ENCODE measurements at places on chromosomes 16 and 17.

DNA sequence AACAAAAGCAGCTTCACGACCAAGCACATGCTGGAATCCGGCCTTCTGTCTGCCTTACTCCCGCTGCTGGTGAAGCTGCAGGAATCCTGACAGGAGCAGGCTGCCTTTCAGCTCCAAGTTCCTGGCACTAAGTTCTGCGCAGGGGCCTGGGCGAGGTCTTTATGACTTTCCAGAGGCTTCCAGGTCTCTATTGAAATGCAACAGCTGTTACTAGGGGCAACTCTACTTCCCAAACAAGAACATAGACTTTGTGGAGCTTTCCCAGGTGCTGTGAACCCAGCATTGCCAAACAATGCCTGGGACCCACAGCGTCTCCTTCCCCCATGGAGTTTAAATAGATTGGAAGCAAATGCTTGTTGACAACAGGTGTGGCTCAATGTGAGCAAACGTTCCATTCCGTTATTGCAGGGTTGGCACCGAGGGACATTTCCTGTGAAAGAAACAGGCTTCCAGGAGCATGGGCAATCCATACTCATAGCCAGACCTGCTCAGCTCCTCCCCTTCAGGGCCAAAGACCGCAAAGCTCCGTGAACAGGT lies 156.0 kb downstream of the CDH13 start:
- DNase-seq = no peak

DNA sequence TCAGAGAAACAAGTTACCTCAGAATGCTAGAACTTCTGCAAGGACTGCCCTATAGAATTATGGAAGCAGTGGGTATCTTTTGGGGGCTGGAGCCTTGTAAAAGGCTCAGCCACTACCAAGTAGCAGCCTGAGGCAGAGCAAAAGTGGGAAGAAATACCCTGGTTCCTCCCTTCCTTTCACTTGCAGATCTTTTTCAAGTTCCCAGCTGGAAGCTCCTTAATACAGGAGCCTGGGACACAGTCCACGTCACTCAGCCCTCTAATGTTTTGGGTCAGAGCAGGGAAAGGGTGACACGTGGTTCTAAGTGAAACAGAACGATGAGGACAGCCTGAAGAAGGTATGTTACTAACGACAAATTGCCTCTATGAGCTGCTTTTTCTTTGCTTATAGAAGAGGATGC lies 93.1 kb downstream of the CNTNAP4 start:
- no peak for DNase-seq

GRCh38 chr16:22726868-22727267 lies 87.1 kb upstream of the HS3ST2 start:
- no peak for DNase-seq

GRCh38 chr17:45098869-45099616 lies 33.3 kb downstream of the PLCD3 start:
- DNase-seq = peak; percentile 23

- DNase-seq = no peak
Observed at GRCh38 chr16:20023190-20023589, 50.5 kb downstream of the GPR139 start.

DNA sequence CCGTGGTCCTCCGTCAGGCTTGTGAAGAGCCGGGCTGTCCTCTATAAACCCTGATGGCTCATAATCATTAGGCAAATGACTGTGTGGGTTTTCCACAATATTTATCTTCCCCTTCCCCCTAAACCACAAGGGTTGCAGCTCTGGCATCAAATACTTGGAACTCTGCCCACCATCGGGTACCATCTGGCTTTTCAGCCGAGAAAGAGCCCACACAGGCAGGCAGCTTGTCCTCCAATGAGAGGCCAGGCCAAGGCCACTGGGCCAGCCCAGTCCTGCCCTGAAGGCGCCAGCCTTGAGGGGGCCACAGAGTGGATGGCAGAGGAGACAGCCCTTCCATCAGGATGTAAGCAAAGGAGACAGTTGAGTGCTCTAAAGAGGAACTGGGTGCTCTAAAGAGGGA lies 31.8 kb upstream of the NAT9 start:
- DNase-seq = no peak

GRCh38 chr17:42193969-42194899 lies at the start of gene GHDC:
GHDC (minus strand) TSS chr17:42194494; CDS start chr17:42193581, 913 bp downstream.
- peak; percentile 65 for DNase-seq

- no peak for DNase-seq
Observed at GRCh38 chr17:71467719-71468118, 653.1 kb upstream of the SOX9 start.

GRCh38 chr16:4450931-4451519 lies 23.4 kb downstream of the NMRAL1 start:
- no peak for DNase-seq

GRCh38 chr16:87202346-87202745 lies 114.8 kb downstream of the C16orf95 start:
- no peak for DNase-seq

GRCh38 chr17:3794557-3795389 lies 6.2 kb downstream of the ITGAE start:
- DNase-seq = no peak

DNA sequence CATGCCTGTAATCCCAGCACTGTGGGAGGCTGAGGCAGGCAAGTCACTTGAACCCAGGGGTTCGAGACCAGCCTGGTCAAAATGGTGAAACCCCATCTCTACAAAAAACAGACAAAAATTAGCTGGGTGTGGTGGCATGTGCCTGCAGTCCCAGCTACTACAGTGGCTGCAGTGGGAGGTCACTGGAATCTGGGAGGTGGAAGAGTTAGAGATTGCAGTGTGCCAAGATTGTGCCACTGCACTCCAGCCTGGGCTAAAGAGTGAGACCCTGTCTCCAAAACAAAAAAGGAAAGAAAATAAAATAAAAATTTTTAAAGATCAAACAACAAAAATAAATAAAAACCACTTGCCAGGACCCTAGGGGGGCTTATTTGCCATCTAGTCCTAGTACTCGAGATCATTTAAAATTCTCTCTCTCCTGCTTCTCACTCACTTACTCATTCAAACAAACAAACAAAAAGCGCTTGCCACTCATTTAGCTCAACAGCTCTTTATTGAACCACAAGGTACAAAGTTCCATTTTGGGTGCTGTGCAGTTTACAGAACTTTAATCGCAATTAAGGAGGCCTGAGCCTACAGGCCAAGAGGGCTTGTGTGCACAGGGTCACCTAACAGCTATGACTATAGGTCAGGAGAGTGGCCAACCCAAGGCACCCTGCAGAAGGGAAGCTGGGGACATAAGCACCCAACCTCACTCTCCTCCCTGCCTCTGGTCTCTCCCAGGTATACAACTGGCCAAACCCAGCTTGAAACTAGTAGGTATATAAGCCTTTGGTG lies 4.4 kb downstream of the CHD9NB start:
- no peak for DNase-seq

- DNase-seq = no peak
Observed at GRCh38 chr16:57863434-57864160, 61.3 kb upstream of the KIFC3 start.

DNA sequence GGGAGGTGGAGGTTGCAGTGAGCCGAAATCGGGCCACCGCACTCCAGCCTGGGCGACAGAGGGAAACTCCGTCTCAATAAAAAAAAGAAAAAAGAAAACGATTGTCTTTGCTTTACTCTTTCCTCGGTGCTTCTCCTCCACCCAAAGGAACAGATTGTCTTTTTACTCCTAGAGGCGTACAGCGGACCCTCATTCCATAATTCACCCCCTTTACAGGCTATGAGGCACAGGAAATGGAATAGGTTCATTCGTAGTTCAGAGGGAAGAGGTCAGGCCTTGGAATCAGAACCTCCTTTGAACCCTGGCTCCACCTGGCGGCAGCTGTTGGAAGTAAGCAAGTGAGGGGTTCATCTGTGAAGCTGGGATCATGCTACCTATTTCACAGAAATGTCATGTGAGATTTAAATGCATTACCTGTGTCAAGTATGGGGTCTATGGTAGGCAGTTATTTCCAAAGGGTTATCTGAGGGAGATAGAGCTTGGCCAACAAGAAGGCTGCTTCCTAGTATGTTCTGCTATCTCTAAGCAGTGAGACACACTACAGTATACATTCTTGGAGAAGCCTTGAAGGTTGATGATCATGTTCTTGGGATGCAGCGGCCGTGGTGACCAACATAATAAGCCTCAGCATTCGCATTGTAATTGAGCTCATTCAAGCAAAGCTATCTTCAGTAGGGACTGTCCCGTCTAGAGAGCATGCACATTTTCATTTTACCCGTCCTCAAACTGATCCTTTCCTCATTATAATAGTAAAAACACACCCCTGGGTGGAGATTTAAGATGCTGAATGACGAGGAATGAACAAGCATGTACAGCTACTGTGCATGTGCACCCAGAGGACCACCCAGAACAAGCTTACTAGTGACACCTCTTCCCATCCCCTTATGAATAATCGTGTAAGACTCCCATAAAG lies 18.7 kb upstream of the ZNF689 start:
- DNase-seq = peak; percentile 23

DNA sequence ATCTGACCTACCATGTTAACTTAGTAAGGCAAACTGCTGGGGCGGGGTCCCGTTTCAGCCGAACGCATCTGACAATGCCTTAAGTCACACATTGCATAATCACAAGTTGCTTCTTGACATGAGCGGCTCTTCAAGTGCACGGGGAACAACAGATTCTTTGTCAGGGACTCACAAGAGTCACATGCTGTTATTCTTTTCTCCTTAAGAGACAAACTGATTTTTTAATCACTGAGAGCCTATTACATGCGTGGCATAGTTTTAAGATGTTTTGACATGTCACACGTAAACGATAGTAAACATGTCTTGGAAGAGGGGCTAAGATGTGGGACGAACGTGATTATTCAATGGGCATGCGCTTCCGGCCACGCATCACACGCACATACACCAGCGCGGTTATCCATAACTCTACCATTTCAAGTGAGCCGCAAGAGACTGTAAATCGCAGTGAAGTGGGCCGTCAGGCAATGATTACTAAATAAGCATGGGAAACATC lies 63.4 kb downstream of the ADCY9 start:
- DNase-seq = no peak

GRCh38 chr16:19167710-19168370 lies at the start of gene SYT17:
SYT17 (plus strand) TSS chr16:19168240; CDS start chr16:19168647, 407 bp downstream.
- DNase-seq = no peak

DNA sequence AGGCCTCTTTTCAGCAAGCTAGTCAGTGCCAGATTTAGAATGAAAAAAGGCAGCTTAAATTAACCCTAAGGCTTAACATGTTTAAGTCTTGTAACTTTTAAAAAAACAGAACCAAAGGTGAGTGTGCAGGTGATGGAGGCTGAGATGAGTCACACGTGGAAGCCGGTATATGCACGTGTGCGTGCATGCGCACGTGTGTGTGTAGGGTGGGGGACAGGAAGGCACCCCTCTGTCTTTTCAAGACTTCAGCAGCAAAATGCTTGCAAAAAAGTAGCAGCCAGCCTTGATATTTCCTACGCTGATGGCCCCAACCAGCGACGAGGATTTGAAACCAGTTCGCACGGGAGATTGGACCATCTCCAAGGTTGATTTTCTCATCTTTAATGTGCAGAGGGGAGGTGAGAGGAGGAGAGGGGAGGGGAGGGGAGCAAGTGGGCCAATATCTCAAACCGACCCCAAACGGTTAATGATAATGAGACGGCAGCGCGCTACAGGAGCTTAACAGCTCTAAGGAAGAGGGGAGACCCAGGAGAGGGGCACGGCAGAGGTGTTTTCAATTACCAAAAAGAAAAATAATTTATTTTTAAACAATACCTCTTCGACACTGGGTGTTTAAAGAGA lies 154.7 kb downstream of the ZNF423 start:
- no peak for DNase-seq
